ENCODE measurements at places on chromosomes 12 and 14.

DNA sequence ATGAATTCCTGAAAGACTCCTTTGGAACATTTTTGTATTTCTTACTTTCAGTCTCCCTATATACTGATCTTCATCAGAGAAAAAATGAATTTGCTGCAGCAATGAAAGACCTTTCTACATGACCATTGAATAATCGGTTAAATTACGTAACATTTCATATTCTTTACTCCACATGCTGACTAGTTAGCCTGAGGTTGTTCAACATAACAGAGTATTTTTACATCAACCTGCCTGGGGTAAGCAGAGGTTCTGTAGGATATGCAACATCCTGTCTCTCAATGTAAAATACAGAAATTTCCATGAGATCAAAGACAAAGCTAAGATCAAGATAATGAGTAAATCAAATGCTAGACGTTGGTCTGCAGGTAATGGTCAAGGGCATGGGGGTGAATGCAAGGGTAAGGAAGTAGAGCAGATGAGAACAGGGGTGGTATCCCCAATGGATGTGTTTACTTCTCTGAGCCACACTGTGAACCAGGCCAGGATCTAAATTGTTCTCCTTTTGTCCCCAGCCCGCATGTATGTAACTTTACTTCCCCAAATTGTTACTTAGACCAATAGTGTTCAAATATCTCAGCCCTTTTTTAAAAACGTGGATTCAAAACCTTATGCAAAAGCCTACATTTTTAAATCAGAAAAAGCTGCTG is 45.4 kb downstream of the DUSP6 start:
- DNase-seq, result no peak

- no peak for DNase-seq
These were observed 133.0 kb upstream of the FUT8 start for GRCh38 chr14:65279510-65279909.

GRCh38 chr12:92234533-92234932 is 88.9 kb upstream of the BTG1 start:
- DNase-seq, result no peak

GRCh38 chr12:3989218-3989550 is 116.0 kb upstream of the PARP11 start:
- DNase-seq, result no peak

DNA sequence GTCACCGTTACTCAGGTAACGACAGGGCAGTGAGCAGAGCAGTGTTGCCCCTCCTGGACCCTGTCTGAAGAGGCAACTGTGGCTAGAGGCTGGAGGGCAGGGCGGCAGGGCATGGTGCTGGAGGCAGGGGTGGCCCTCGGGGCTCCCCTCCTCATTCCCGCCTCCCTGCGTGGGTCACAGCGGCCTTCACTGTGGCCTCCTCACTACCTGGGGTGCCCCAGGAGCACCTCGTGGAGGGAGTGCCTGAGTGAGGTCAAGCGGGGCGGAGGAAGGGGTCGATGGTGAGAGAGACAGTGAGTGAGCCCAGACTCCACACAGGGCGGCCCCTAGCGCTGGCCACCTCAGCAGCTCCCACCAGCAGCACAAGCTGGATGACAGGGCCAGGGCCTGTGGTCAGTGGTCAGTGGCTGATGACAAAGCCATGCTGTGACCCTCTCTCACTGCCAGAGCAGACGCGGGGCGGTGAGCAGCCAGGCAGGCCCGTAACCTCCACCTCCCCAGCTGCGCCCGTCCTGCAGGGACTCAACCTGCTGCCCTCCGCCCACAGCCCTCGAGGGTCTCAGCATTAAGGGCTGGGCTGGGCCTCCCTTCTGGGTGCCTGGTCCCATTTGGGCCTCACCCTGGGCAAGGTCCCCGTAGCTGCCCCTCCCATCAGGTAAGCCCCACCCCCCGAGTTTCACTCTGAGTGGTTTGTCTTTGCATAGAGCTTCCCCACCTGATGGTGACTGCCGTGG is 17.8 kb downstream of the GPR132 start:
- no peak for DNase-seq

DNA sequence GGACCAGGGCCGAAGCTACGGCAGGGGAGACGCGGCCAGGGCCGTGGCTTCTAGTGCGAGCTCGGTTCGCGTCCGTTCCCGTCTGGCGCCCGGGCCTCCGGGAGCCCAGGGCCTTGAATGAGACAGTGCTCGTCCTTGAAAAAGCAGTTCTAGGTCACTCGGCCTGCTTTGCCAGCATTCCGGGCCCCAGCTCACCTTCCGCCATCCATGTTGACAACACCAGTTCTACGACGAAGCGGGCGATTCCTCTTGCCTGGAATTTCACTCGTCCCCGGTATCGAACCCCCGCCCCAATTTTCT is 4.5 kb downstream of the OR10AD1 start:
- no peak for DNase-seq

- no peak for DNase-seq
These were observed 43.6 kb upstream of the DDX11 start for GRCh38 chr12:31029916-31030562.

DNA sequence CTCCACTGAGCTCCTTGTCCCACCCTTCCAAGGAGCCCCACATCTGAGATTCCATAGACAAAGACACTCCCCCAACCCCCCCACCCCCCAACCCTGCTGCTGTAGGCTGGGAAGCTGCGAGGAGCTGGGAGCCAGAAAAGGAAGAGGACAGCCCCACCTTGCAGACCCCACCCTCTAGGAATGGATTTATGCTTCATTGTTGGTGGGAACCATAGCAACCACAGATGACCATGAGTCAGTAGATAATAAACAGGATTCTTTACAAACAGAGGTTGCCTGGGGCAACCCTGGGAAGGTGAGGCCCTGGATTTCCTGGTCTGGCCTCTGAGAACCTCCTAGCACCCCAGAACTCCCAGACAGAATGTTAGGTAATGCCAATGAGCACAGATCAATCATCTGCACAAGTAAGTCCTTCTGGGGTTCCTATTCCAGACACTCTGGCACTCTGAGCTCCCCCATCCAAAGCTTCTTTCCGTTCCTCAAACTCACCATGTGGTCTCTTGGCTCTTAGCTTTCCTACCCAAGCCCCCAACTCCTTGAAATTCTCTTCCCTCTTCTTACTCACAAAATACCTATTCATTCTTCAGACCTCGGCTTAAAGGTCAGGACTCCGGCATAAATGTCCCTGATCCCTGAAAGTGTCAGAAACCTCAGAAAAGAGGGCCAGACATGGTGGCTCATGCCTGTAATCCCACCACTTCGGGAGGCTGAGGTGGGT is 15.2 kb upstream of the PLEKHG6 start:
- no peak for DNase-seq

GRCh38 chr14:68824517-68825347 is 31.9 kb upstream of the ZFP36L1 start:
- no peak for DNase-seq
